ENCODE measurements at places on chromosomes 6 and 20.

DNA sequence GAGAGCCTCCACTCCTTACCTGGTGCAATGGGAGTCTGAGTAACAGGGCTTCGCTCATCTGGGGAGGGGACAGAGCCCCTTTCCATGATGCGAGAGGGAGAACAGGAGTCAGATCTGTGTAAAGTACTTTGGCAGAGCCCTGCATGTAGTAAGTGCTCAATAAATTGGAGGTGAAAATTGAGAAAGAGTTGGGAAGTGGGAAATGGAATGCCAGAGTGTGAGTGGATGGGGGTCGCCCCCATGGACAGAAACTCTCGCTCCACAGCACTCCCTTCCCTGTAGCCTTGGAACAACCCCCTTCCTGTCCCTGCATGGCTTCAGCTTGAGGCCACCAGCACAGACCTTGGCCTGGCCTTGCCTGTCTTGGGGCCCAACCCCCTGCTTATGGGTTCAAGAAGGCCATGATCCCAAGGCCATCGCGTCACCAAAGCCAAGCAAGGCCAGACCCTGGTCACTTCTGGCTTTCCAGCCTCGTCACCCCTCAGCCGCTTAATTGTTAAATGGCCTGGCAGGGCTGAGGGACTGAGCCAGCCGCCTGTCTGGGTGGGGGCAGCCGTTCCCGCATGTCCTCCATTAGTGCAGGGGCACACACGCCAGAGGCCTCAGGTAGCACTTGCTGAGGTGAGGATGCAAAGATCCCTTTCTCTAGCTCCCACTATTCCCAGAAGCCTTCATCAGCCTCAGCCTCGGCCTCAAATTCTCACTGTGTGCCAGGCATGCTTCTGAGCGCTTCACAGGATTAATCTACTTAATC, 93.7 kb upstream of the PTPN1 start:
- DNase-seq = no peak

- no peak for DNase-seq
Measured at GRCh38 chr6:128606611-128607010, 86.2 kb upstream of the PTPRK start.

DNA sequence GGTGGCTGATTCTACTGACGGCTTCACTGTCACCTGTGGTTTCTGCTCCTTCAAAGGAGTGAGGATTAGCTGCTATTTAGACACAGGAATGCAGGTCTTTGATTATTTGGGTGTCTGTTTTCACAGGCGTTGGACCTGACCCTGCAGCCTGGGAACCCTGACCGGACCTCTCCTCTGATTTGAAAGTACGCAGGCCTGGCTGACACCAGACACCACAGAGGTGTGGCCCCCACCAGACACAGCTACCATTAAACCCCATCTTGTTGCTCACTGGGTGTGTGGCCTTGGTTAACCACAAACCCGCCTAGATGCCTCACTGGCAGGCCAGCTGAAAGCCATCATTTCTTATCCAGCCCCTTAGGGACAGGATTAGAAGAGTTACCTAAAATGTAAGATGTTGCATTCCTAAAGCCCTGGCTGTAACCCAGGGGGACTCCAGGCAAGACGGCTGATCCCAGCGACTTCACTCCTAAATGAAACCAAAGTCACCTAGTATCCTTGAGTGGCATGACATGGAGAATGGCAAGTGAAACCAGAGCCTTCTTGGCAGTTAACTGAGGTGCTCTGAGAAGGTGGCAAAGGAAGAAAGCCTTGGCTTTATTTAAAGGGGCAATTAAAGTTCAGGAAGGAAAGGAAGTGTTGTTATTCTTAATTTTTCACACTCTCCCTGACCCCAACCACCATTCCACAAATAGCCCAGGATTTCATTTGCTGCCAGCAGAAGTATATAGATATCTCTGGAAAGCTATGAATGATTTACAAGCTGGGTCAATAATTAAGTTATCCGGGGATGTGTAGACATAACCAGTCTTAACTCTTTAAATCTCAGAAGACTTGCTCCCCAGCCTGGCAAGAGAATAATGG, 169.9 kb downstream of the QRSL1 start:
- DNase-seq = no peak

- no peak for DNase-seq
Measured at GRCh38 chr6:2831392-2831791, 10.3 kb downstream of the SERPINB1 start.

DNA sequence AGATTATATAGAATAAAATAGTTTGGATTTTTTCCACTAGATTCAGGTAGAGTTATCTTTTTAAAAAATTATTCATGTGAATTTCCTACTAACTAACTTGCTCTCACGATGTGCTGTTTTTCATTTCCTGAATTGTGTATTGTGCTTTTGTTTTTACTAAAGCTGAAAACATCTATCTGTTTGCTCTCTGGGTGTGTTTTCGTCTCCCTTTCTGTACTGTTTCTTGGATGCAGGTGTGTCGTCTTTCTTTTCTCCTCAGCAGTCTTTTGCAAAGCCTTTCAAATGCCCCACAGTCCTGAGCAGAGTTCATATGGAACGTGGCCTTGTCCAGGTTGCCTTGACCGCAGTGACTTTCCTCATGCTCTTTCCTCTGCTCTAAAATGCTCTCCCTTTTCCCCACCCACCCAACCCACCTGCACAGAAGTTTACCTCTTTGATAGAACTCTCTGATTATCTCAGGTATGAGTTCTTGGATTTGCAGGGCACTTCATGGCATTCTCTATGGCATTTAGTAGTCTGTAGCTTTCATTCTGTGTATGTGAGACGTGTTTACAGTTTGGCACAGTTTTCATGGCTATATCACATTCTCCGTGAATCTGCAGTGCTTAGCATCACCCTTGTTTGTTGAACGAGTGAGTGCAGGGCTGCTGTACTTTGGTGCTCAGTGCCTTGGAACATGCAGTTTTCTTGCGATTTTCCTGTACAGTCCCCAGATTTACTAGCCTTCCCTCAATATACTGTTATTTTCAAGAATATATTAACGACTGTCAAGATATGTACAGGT, 77.1 kb downstream of the FARS2 start:
- no peak for DNase-seq

DNA sequence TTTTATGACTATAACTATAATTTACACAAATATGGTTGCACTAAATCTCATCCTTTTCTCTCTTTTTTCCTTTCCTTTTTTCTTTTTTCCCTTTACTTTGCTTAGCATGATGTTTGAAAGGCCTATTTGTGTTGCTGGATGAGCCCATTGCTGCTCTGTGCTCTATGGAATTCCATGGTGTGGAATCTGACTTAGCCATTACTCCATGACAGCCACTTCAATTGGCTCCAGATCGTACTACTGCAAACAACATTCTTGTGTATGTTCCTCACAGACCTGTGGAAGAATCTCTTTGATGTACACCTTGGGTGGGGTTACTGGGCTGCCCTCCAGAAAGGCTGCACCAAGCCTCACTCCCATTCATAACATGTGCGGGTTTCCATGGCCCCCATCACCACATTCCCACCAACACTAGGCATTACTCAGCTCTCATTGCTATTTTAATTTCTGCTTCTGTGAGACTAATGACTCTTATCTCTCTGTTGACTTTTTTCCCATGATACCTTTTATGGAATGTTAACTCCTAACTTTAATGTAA, 979.0 kb downstream of the KIF16B start:
- no peak for DNase-seq

DNA sequence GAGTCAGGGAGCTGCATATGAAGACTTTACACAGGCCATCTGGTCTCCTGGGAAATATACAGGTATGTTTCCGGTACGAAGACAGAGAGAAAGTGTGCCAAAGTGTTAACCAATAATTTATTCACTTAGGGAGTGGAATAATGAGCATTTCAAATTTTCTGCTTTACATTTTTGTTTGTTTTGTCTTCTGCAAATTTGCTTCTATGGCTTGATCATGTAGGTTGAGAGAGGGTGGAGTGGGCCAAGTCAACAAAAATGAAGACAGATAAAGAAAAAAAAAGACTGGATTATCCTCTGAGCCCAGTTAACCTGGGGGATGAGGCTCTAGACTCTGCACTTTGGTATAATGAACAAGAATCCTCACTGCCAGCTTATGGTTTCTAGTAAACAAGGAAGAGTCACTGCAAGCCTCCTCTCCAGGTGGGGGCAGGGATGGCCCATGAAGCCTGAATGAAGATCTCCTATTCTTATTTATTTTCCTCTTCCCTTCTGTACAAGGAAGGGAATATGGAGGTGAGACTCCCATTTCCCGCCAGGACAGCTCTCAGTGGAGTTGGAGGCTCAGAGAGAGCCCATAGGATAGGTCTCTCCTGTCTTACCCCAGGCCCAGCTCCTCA, 37.7 kb downstream of the KCNK17 start:
- DNase-seq = no peak
